ENCODE measurements at places on chromosomes 3 and 15.

DNA sequence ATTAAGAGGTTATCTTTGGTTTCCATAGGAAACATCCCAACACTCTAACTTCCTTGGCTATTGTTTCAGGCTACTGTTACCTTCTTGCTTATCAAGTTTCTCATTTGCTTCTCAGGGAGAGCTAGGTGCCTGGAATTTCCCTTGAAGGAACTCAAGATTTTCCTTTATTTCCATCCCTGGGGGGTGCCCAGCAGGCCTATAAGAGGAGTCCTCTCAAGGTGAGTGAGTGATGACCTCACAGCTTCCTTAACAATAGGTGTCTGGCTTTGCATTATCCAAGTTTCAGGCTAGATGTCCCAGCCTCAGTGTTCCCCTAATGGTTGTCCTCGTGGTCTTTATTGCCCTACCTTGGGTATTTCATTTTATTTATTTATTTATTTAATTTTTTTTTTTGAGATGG lies 12.1 kb upstream of the CTSH start:
- no peak for DNase-seq

DNA sequence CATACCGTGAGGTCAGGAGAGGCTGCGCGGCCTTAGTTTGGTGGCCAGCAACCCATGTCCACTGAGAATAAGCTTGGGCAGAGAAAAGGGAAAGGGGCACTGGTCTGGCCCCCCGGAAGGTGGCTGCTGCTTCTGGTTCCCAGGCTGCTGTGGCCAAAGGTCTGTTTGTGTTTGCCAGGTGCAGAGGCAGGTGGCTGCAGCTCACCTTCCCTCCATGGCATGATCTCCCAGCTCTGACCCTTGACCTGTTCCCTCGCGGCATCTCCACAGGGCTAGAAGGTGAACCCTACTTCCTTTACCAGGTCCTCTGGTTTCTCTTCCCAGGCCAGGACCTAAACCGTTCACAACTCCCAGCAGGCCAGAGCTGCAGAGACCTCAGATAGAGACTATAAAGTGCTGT lies 13.8 kb downstream of the VPS18 start:
- DNase-seq = no peak

- no peak for DNase-seq
These were observed 23.4 kb upstream of the TNK2 start for GRCh38 chr3:195931582-195932273.

DNA sequence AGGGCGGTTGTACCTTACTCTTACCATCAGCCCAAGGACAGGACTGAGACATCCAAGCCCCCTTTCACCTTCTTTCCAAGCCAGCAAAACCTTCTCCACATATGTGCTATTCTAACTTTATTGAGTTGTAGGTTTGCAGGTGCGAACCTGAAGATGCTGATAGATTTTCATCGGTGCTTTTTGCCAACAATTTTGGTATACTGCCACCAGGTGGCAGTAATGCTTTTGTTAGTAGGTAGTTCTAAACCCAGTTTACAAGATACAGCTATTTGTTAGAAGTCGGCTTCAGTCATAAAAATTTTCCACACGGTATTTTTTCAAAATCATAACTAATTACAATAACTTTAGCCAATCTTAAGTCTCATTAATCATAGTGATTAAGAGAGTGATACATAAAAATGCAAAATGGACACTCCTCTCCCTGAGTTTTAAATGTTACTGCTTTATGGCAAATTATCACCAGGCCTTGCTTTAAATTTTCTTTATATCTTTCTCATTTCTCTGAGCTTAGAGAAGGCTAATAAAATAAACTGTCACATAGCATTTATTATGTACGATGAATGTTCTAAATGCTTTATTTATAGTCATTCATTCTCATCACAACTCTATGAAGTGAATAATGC lies 636 bp downstream of the TBC1D21 start:
- peak; percentile 49 for DNase-seq

- no peak for DNase-seq
These were observed 72.8 kb upstream of the PLCL2 start for GRCh38 chr3:16811950-16812349.

DNA sequence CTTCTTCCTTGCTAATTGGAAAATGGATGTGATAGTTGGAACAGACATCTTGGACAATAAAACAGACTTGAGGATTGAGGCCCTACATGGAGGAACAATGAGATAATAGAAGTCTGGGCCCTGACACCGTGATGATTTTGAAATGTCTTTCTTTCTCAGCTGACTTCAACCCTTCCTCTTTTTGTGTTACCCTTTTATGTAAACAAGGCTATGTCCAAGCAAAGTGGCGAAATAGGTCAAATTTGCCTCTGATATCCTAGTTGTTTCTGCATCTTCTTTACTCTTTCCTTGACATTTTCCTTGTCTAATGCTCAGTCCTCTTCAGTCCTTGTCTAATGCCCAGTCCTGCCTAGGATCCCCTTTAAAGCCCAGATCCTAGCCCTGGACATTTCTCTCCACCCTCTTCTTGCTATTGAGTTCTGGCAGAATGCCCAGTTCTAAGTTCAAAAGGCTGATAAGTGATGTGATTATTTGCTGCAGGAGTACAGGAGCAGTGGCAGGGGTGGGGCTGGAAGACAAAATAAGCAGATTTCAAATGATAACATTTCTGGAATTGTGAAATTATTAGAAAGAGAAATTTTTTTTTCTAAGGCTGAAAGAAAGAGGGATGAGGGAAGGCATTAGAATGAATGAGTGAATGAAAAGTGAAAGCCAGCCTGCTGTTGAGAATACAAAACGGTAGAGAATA lies 6.5 kb upstream of the VPS8 start:
- DNase-seq = no peak

DNA sequence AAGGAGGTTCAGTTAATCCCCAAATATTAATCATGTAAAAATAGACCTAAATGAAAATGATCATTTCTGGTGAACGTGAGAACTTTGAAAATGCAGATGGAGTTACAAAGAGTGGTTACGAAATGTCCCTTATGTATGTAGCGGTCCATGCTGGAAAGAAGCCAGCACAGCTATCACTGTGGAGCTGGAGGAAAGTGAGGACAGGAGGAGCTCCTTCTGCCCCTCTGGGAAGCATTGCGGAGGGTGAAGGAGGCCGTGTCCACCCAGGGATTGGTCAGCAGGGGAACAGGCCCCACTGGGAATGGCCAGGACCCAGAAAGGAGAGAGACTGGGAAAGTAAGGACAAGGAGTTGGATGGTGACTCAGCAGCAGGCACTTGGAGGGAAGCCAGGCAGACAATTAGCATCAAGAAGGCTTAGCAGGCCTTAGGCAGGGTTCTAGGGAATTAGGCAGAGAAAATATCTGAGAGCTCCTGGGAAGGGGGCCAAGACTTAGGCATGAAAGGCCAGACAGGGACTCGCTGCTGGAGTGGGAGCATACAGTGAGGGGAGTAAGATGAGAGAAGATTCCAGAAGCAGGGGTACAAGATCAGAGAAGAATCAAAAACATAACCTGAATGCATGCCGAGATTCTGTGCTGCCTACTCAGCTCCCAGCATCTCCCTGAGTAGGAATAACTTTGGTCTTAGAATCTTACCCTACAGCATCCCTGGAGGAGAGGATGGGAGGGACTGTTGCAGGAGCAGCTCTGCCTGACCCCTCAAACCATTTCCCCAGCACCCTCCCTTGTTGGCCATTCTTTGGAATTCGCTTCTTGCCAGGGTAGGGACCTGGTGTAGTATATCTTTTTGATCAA lies 171.0 kb upstream of the UMPS start:
- DNase-seq = peak; percentile 67

All from muscle of back (tissue), 13 donors.